ENCODE measurements at places on chromosomes 16 and 17.
A peak's percentile ranks its signal among the peaks of the same experiment; 100 is the strongest.

DNA sequence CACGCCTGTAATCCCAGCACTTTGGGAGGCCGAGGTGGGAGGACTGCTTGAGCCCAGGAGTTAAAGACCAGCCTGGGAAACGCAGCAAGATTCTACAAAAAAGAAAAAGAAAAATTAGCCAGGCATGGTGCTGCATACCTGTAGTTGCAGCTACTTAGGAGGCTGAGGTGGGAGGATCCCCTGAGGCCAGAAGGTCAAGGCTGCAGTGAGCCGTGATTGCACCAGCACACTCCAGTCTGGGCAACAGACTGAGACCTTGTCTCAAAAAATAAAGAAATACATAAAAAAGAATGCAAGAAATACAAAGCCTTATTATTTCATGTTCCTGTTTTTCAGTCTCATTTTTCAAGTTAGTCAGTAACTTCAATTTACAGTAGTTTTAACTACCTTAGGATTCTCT lies 5.9 kb upstream of the CNOT1 start:
- no peak for DNase-seq

GRCh38 chr17:28725660-28726225 lies 290 bp downstream of the TLCD1 start:
- DNase-seq: no peak

GRCh38 chr17:54620399-54620978 lies 280.2 kb upstream of the TOM1L1 start:
- no peak for DNase-seq

DNA sequence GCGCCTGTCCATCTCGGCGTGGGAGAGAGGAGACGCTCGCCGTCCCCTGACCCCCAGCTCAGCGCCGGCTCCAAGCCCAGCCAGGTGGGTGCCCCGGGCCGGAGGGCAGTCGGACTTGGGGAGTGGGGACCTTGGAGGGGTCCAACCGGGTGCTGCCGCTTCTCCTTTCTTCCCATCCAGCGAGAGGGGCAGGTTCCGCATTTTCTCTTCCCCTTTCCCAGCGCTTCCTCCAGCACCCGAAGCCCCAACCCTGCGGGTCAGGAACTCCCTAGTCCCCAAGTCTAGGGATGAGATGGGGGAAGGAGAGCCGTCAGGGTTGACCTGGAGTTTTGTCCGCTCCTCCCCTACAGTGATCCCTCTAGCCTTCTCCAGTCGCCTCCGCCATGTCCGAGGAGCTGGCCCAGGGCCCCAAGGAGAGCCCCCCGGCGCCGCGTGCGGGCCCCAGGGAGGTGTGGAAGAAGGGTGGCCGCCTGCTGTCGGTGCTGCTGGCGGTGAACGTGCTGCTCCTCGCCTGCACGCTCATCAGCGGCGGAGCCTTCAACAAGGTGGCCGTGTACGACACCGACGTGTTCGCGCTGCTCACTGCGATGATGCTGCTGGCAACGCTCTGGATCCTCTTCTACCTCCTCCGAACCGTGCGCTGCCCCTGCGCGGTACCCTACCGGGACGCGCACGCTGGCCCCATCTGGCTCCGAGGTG lies at the start of gene OTOP2:
TSS of gene OTOP2 (plus strand) at position 24 of the 699 bp plus-strand sequence. CDS start at position 384, 360 bp downstream.
- DNase-seq: peak; percentile 15

GRCh38 chr17:2390199-2390836 lies 10.5 kb downstream of the MNT start:
- no peak for DNase-seq

GRCh38 chr17:71921796-71922195 lies 199.0 kb upstream of the SOX9 start:
- no peak for DNase-seq

DNA sequence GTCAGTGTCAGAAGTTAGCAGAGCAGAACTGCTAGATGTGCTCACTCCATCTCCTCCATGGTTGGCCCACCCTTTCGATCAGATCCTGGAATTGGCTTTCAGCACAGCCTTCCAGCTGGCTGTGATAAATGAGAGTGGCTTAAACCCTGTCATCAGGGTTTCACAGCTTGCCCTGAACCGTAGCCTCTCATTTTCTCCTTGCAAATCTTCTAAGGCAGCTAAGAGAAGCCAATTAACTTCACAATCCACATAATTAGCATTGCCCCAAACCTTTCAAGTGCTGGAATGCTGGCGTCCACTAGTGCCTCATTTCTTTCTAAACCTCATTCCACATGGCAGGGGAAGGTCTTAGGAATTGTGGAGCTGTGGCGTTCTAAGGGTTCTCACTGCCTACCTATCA lies 21.7 kb downstream of the MILR1 start:
- no peak for DNase-seq

DNA sequence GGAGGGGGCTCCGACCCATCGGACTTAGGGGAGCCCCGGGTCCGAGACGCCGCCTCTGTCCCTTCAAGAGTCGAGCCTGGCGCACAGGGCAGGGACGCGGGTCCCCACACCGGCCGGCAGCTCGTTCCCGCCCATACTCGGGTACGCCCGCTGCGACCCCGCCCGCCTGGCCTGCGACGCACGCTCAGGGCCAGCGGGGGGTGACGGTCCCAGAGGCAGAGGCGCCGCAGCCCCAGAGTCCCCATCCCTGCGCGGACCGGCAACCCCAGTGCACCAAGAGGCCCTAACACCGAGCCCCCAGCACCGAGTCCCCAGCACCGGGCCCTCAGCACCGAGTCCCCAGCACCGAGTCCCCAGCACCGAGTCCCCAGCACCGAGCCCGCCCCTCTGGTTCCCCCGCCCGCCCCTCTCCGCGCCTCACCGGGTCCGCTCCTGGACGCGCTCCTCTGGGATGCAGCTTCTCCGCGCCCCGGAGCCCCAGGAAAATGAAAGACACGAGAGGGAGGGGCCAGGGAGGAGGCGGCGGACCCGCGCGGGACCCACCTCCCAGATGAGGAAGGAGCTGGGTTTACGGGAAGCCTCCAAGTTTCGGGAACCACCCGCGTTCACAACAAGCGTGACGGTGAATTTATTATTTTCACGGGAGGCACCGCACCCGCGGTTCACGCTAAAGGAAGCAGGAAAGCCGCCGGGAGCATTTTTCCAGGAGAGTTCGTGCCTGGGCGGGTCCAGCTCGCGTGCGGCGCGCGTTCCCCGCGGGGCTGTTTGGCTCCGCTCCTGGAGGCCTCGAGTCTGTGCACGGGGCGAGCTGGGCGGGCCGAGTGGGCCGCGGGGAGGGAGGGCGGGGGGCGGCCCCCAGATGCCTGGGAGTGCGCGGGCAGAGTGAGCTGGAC lies at the start of gene SECTM1:
TSS of gene SECTM1 (minus strand) at position 488 of the 893 bp plus-strand sequence. CDS start 6,526 bp downstream, outside the sequence.
- DNase-seq: no peak

GRCh38 chr17:77859035-77859810 lies 99.3 kb upstream of the TNRC6C start:
- no peak for DNase-seq

- DNase-seq: no peak
Measured at GRCh38 chr17:76537288-76537577, 276 bp downstream of the CYGB start.

DNA sequence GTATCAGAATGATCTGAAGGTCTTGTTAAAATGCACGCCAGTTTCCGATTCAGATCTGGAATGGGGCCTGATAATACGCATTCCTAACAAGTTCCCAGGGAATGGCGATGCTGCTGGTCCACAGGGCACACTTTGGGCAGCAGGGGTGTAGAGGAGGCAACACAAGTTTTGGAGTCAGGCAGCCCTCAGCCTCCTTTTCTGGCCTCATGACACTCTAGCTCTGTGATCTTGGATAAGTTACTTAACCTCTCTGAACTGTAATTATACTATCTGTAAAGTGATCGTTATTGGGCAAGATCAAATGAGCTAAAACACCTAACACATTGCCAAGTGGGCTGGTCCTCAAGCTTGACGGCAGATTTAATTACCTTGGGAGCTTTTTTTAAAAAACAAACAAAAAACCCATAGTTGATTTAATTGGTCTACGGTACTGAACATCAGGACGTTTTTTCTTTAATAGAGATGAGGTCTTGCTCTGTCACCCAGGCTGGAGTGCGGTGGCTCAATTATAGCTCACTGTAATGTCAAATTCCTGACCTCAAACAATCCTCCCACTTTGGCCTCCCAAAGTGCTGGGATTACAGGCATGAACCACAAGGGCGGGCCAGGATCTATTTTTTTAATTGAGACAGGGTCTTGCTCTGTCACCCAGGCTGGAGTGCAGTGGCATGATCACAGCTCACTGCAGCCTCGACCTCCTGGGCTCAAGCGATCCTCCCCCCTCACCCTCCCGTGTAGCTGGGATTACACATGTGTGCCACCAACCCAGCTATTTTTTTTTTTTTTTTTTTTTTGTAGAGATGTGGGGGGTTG lies 10.0 kb upstream of the MRPS23 start:
- no peak for DNase-seq

DNA sequence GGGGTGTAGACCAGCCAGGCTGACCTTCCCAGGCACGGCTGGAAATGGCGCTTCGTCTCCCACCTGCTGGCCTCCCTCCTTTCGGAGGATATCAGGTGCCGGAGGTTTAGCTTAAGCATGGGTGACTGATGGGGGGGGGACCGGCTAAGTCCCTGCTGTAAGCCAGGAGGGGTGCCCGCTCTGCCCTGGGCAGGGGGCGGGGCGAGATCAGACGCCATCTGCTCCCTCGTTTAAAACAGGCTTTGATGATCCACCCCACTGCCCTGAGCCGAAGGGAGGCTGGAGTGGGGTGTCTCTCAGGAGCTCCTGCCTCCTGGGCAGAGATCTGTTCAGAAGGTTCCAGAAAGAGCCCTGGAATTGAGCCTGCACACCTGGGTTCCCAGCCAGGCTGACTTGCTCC lies 26.0 kb downstream of the C16orf74 start:
- DNase-seq: no peak

- DNase-seq: no peak
Measured at GRCh38 chr17:29567304-29567553, 392 bp upstream of the ABHD15 start.

- no peak for DNase-seq
Measured at GRCh38 chr17:70564006-70564620, 394.8 kb downstream of the KCNJ2 start.

DNA sequence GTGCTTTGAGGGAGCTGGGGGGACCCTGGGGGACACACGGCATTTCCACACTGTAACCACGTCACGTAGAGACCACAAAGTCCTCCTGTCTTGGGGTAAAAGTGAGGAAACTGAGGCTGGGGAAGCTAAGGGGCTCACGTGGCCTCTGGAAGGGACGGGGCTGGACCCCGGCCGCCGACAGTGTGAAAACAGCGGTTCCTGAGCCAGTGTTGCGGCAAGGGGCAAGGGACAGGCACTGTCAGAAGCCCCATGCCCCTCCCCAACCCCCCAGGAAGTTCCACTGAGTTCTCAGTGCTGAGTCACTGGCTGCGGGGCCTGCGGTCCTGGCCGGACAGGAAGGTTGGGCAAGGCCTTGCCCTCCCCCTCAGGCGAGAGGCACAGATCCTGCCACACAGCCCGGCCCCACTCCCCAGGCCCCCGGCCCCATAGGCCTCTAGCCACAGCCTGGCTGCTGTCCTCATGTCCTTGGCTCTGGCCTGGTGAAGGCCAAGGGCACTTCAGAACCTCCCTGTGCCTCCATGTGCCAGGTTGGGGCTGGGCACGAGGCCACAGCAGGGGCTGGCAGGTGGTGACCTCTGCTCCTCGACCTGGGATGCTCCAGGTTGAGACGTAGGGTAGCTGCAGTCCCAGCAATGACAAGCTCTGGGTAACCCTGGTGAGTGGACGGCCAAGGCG lies 5.0 kb upstream of the CCDC57 start:
- DNase-seq: peak; percentile 47

GRCh38 chr16:49276646-49277385 lies 4.8 kb downstream of the CBLN1 start:
- DNase-seq: no peak

GRCh38 chr16:8989099-8989878 lies 25.6 kb upstream of the USP7 start:
- no peak for DNase-seq

- no peak for DNase-seq
Measured at GRCh38 chr16:88538366-88539060, 31.7 kb upstream of the ZC3H18 start.
